ENCODE measurements at places on chromosomes 11 and 22. TPM values are rescaled to one million over a fixed set of nuclear protein-coding genes. Genes with fewer than 3 reads are reported as not detected.

CHRM4 gene
- 3.9 TPM for total RNA-seq

KLHDC7B gene
- total RNA-seq, result 5.4 TPM

OTOG gene
- not detected for total RNA-seq

GRM5 gene
- not detected for total RNA-seq

GRCh38 chr11:100152766-100153165, 534.3 kb upstream of the ARHGAP42 start:
- no peaks in the 10 kb centered on the region for H3K4me1 ChIP-seq
- H3K4me3 ChIP-seq, result no peak overlapping the region
- no peak overlapping the region for H3K27ac ChIP-seq
- no peaks in the 10 kb centered on the region for H3K36me3 ChIP-seq
- H3K27me3 ChIP-seq, result no peaks in the 10 kb centered on the region

DNA sequence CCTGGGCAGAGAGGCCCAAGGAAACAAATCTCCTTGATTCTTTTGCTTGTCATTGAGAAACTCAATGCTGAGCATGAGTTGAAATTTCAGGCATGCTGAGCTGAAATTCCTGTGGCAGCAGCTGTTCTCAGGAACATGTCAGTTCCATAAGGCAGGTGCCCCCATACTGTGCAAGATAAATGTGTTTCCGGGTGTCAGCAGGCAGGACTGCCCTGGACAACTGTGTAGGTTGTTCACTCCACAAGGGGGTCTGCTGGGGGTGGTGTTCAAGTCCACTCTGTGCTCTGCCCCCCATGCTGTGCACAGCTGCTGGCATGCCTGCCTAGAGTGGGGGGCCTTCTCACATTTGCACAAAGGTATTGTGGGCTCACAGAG, 133.7 kb downstream of the CTTN start:
- no peaks in the 10 kb centered on the region for H3K27me3 ChIP-seq
- DNase-seq, result no peak
- no peaks in the 10 kb centered on the region for H3K4me1 ChIP-seq
- H3K27ac ChIP-seq, result no peak overlapping the region
- no peak overlapping the region for H3K4me3 ChIP-seq

DNA sequence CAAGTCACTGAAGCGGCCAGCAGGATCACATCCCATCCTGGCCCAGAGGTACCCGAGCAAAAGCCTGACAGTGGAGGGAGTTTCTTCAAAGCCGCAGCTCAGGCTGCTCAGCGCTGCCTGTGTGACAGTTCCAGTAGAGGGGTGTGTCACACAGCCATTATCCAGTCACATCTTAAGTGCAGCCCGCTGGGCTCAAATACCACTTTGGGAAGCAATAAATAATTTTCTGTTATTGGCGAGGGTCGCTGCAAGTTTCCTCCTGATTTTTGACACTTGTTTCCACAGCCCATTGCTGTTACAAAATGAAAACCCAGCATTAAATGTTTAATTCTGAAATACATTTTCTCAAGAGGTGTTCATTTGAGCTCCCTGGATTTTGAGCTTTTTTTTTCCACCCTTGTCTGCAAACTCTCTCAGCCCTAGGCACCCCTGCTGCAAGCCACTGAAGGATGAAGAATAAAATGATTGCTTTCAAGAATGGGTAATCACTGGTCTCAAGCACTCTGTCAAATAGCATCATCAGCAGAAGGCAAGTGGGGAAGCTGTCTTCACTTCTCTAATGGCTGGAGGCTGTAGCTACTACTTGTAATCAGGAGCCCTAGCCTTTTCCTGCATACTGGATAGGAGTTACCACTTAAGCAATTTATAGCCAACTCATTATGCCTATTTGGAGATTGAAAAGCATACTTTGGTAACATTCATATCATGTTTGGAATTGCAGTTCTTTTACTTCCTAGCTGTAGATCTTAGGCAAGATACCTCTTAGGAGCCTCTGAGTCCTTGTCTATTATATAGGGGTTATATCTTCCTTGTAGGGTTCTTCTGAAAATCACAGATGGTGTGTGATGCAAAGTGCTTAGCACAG, 373.7 kb downstream of the METTL15 start:
- H3K36me3 ChIP-seq, result no peaks in the 10 kb centered on the region
- H3K27me3 ChIP-seq, result no peaks in the 10 kb centered on the region
- H3K4me3 ChIP-seq, result no peak overlapping the region
- no peaks in the 10 kb centered on the region for H3K4me1 ChIP-seq
- DNase-seq, result no peak
- H3K27ac ChIP-seq, result no peak overlapping the region

DNA sequence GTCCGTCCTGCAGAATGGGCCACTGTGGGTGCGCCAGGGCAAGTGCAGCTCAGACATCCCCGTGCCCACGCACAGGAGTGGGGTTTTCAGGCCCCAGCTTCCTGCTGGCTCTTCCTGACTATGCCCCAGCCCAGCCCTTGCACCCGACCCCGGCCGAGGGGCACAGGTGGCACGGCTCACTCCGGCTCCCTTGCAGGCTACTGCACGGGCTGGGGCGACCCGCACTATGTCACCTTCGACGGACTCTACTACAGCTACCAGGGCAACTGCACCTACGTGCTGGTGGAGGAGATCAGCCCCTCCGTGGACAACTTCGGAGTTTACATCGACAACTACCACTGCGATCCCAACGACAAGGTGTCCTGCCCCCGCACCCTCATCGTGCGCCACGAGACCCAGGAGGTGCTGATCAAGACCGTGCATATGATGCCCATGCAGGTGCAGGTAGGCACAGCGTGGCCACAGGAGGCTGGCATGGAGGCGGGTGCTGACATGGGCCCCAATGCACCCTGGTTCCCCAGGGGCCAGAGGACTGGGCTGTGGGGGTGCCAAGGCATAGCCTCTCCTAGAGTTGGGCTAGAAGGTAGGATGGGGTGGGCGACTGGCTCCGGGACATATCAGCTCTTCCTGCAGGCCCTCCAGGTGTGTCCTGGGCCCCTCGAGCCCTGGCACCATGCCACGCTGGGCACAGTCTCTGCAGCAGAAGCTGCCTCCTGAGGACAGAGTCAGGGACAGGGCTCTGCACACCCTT, 27.7 kb downstream of the MUC2 start:
- no peaks in the 10 kb centered on the region for H3K4me1 ChIP-seq
- H3K36me3 ChIP-seq, result no peaks in the 10 kb centered on the region
- no peaks in the 10 kb centered on the region for H3K27me3 ChIP-seq
- H3K27ac ChIP-seq, result no peak overlapping the region
- no peak overlapping the region for H3K4me3 ChIP-seq

DNA sequence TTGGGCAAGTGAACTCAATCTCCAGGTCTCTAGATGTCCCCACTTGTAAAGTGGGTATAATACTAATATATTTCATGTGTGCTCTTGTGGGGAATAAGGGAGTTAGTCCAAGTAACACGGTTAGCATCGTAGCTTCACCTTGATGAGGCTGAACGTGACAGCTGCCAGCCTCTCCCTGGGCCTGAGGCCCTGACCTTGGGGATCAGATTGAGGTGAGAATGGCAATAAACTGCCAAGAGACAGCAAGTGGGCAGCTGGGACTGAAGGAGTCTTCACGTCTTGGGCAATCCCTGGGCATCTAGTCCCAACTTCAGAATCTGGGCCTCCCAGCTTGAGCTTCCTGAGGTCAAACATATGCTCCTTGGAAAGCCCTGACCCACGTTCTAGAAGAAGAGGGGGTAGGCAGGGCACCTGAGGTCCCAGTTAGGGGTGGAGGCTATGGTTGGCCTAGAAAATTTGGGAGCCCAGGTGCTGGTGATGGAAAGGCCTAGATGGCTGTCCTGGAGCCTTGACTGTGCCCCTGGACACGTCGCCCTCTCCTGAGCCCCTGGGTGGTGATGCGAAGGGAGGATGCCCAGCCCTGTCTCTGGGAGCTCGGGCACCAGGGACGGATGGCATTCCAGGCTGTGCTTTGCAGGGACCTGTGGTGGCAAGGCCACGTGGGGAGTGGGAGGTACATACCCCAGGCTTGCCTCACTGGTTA, 23.4 kb downstream of the ADAMTS15 start:
- no peak overlapping the region for H3K27ac ChIP-seq
- H3K4me1 ChIP-seq, result no peaks in the 10 kb centered on the region
- no peak overlapping the region for H3K4me3 ChIP-seq
- no peaks in the 10 kb centered on the region for H3K36me3 ChIP-seq
- no peak for DNase-seq
- H3K27me3 ChIP-seq, result no peaks in the 10 kb centered on the region

DNA sequence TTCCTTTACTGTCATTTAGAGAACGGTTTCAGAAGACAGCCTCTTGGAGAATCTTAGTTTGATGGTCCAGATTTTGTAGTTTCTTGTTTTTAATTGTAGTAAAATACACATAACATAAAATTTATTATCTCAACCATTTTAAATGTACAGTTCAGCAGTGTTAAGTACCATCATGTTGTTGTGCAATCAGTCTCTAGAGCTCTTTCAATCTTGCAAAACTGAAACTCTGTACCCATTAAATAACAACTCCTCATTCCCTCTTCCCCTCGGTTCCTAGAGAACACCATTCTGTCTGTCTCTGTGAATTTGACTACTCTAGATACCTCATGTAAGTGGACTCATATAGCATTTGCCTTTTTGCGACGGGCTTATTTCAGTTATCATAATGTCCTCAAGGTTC, 69.8 kb downstream of the GRIK4 start:
- no peaks in the 10 kb centered on the region for H3K36me3 ChIP-seq
- H3K27ac ChIP-seq, result no peak overlapping the region
- no peak overlapping the region for H3K4me3 ChIP-seq
- no peaks in the 10 kb centered on the region for H3K4me1 ChIP-seq
- DNase-seq, result no peak
- no peaks in the 10 kb centered on the region for H3K27me3 ChIP-seq

DNA sequence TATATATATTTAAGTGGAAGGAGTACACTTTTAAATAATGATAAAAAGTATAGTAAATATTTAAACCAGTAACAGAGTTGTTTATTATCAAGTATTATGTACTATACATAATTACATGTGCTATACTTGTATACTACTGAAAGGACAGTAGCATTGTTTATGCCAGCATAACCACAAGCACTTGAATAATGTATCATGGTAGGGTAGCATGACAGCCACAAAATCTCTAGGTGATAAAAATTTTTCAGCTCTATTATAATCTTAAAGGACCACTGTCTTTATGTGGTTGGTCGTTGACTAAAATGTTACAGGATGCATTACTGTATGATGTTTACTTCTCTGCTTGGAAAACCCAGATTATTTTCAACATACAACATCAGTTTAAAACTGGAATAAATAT, 349.2 kb downstream of the CASP12 start:
- H3K27me3 ChIP-seq, result no peaks in the 10 kb centered on the region
- no peak for DNase-seq
- H3K27ac ChIP-seq, result no peak overlapping the region
- no peak overlapping the region for H3K4me3 ChIP-seq
